ENCODE measurements at places on chromosomes 16 and 17. TPM values are rescaled to one million over a fixed set of nuclear protein-coding genes. Genes with fewer than 3 reads are reported as not detected.

The INCA1 gene
- 2.9 TPM for total RNA-seq

The CIBAR2 gene
- not detected for total RNA-seq

The NPIPA3 gene
- total RNA-seq = 0.96 TPM

The SPIRE2 gene
- total RNA-seq = 2.2 TPM

The AANAT gene
- not detected for total RNA-seq

The CNGB1 gene
- 0.72 TPM for total RNA-seq

The SLC5A10 gene
- total RNA-seq = 0.48 TPM

The SEBOX gene
- total RNA-seq = not detected

The HOXB4 gene
- 3.4 TPM for total RNA-seq

The TBX21 gene
- 1.4 TPM for total RNA-seq

The OSGIN1 gene
- not detected for total RNA-seq

The ABHD15 gene
- total RNA-seq = 3.1 TPM

The KRT31 gene
- not detected for total RNA-seq

The KRTAP9-4 gene
- total RNA-seq = 1.2 TPM

The SLC6A4 gene
- 1.2 TPM for total RNA-seq

The PYCARD gene
- 16.1 TPM for total RNA-seq

The HOXB1 gene
- total RNA-seq = 0.96 TPM

The CMTM1 gene
- total RNA-seq = 10.8 TPM

The NPIPA5 gene
- not detected for total RNA-seq

The C17orf67 gene
- 0.48 TPM for total RNA-seq

The CHD9NB gene
- 12.3 TPM for total RNA-seq

The KRTAP9-2 gene
- not detected for total RNA-seq

The CCDC154 gene
- total RNA-seq = 0.48 TPM

The SP6 gene
- 2.2 TPM for total RNA-seq

The SLFN13 gene
- total RNA-seq = 1.7 TPM

The PTX4 gene
- not detected for total RNA-seq

The BICDL2 gene
- total RNA-seq = 2.2 TPM

The TEX19 gene
- total RNA-seq = not detected

The SUPT4H1 gene
- 43.1 TPM for total RNA-seq

The GPR142 gene
- 1.2 TPM for total RNA-seq

The IKZF3 gene
- total RNA-seq = 3.4 TPM

The RASL10B gene
- total RNA-seq = 14.7 TPM

The ZNF267 gene
- total RNA-seq = 19.3 TPM

The C1QTNF1 gene
- 41.7 TPM for total RNA-seq

The TBC1D26 gene
- 12.0 TPM for total RNA-seq

The CCL11 gene
- total RNA-seq = 1.2 TPM

The OMG gene
- 9.9 TPM for total RNA-seq

The LRRC37A2 gene
- total RNA-seq = 8.9 TPM

The GLP2R gene
- total RNA-seq = 3.9 TPM

The SLC25A10 gene
- 3.1 TPM for total RNA-seq

The GRB2 gene
- total RNA-seq = 58.5 TPM

The CD7 gene
- total RNA-seq = 2.9 TPM
